ENCODE measurements at places on chromosomes 7 and 10.

DNA sequence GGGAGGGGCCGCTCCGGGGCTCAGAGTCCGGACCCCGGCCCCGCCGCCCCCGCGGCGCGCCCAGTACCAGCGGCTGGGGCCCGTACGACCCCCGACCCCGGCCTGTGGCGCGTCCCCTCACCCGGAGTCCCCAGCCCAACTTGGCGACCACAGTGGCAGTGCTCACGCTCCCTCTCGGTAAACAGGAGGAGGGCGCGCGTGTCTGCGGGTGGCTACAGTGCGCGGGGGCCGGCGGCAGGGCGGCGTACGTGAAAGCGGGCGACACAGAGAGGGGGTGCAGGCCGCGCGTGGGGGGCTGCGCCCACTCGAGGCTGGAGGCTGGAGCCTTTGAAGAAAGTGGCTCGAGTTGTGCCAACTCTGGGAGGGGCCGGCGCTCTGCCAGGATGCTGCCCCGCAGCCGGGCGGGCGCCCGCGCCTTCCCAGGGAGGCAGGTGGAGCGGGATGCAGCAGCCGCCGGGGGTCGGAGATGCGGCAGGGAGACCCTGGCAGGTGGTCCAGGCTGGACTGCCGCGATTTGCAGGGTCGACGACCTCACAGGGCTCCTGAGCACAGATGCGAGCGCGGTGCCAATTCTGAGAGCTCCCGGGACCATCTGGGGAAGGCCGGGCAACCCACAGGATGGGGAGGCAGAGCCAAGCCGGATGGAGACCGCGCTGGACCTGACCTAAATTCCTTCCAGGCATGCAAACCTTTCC is 655 bp downstream of the PTPRE start:
- DNase-seq, result peak; percentile 26

GRCh38 chr7:27295236-27295635 is 52.6 kb downstream of the EVX1 start:
- peak; percentile 16 for DNase-seq

GRCh38 chr10:107144490-107144889 is 20.0 kb downstream of the SORCS1 start:
- no peak for DNase-seq

- DNase-seq, result peak; percentile 86
Measured at GRCh38 chr10:91598211-91598977, 34.5 kb downstream of the PPP1R3C start.

GRCh38 chr7:78691584-78691983 is 761.9 kb downstream of the MAGI2 start:
- no peak for DNase-seq

DNA sequence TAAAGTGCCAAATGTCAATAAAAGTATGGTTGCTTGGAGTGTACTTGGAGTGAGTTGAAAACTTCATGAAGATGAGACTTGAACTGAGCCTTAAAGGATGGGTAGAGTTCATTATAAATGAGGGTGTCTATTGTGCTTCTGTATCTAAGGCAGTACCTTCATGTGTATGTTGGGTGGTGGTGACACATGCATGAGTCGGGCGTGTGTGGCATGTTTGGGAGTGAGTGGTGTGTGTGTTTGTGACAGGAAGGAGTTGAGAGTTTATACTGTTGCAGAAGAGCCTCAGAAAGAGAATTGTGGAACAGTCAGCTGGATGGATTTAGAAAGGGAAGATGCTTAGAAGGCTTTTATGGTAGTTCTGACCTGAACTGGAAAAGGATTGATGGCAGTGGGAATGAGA is 6.0 kb upstream of the ZRANB1 start:
- DNase-seq, result peak; percentile 45

DNA sequence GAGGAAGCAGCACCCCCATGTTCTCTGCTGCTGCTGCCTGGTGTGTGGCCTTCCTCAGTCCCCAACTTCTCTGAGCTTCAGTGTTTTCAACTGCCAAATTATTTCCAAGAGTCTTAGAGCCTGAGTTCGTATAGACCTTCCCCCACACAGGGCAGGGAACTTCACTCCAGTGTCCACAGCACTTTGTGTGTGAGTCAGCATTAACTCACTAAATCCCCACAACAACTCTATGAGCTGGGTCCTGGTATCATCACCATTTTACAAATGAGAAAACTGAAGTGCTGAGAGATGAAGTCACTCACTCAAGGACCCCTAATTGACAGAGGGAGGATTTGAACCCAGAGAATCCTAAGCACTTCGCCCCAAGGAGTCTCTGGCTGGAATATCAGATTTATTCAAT is 48.3 kb downstream of the ADCYAP1R1 start:
- DNase-seq, result peak; percentile 56

DNA sequence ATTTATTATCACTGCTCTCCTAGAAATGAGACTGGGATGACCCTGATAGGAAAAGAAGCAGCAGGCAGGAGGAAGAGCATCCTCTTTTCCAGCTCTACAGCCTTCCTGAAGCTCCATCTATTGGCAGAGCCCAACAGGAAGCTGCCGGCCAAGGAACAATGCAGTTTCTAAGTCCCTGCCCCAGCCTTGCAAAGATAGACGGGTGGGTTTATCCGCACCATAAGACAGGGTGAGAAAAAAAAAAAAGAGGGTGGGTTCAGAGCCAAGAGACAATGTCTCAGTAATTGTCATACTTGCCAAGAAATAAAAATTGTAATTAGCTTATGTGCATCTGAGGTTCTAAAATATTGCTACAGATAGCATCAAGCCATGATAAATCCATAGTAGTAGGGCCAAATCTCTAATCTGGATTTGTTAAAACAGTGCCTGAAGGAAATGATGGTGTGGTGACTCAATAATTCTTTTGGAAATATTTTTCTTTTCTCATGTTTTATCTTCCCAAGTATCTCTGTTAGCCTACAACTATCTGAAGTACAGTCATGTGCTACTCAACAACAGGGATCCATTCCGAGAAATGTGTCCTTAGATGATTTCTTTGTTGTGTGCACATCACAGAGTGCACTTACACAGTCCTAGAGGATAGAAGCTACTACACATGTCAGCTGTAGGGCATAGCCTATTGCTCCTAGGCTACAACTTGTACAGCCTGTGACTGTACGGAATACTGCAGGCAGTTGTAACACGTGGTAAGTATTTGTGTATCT is 242.9 kb upstream of the CXCL12 start:
- no peak for DNase-seq

- DNase-seq, result peak; percentile 82
Measured at GRCh38 chr7:108413782-108414492, 42.3 kb downstream of the NRCAM start.

- peak; percentile 37 for DNase-seq
Measured at GRCh38 chr7:120949393-120949911, 1.1 kb upstream of the ING3 start.

- DNase-seq, result no peak
Measured at GRCh38 chr7:143217806-143218205, 4.0 kb upstream of the TAS2R40 start.

DNA sequence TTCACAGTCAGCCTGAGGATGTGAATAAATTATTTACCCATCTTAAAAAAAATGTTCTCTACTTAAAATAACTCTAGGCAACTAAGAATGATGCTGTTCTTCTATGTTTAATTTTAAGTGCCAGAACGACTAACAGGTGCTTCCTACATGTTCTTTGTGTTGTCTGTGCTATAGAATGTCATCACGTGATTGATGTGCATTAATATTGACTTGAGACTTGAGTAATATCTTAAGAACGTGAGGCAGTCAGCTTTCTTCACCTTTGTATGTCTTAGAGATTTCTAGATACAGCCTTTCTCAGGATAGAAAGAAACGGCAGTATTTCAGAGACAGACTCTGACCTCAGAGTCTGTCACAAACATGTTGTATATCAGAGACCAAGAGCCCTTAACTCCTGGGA is 274.6 kb downstream of the KCND2 start:
- no peak for DNase-seq

DNA sequence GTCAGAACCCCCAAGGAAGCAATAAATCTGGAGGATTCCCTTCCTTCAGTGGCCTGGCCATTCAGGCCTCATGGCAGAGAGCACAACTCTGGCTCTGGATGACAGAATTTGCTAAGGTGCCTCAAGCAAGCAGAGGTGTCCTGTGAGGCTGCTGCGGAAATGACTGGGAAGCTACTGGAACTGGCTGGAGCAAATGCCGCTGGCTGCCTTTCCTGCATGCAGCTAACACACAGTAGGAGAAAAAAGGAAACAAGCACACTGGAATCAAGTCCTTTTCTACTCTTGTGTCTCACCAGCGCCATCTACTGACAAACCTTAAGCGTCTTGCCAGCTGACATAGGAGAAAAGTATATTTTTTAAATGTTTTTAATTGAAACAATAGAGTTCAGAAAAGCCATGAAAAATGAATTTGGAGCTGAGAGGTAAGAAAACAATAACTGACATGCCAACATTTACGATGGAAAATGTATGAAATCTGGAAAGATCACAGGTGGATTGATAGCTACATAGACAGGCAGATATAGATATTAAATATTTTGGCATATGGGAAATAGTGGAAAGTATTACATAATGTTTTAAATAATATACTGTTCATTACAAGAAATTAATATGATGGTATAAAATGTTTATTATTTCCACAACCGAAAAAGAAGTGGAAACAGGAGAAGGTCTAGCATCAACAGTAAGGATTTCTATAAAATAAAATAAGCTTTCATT is 951.6 kb downstream of the ANKRD7 start:
- peak; percentile 62 for DNase-seq

GRCh38 chr10:11677480-11677879 is 64.7 kb upstream of the ECHDC3 start:
- DNase-seq, result no peak

DNA sequence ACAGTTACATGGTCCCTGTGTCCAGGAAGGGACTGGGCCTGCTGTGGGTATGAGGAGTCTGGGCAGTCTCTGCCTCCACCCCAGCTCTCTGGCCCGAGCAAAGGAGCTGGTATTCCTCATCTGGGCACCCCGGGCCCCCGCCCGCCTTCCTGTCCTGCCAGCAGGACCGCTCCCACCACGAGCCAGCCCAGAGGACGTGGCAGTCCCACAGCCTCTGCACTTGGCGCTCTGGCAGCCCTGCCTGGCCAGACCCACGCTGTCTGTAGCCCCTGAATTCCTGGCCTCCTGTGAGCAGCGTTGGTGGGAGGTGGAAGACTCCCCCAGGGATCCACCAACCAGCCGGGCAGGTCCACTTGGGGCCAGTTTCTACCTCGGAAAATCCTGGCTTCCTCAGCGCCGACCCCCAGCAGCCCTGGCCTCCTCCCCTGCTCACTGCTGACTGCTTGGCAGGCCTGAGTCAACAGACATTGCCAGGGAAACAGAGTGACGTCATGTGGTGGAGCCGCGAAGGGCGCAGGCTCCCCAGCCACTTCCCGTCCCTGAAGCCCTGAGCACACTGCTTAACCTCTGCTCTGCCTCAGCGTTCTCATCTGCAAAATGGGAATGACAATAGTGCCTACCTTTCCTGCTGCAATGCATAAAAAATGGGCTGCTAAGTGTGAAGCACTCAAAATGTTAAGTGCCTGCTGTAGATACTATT is 21.6 kb upstream of the LIMK1 start:
- peak; percentile 96 for DNase-seq

Data from kidney tubule cell (primary cell).